Stimulated activated CD4-positive, alpha-beta T cell treated with anti-CD3 and anti-CD28 coated beads, TNF-alpha, amount 100 ng/mL, for 4 hours (primary cell): ENCODE measurements at places on chromosomes 12 and 14.

DNA sequence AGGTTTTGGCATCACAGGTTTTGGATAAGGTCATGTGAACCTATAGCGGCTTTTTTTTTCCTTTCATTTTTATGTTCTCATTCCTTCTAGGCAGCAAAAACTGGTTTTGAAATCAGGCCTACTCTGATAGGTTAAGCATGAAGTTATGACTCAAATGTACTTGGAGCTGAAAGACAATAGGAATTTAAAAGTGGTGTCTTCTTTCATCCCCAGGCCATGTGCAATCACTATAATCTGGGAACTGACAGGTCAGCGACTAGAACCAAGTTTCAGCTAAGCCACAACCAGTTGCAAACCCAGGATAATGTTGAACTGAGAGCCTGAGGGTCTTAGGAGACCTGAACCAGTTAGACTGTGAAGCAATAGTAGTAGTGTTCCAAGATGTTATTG lies 74.3 kb downstream of the ANO6 start:
- DNase-seq = no peak

GRCh38 chr12:11762723-11763326 lies 113.4 kb downstream of the ETV6 start:
- DNase-seq = no peak

DNA sequence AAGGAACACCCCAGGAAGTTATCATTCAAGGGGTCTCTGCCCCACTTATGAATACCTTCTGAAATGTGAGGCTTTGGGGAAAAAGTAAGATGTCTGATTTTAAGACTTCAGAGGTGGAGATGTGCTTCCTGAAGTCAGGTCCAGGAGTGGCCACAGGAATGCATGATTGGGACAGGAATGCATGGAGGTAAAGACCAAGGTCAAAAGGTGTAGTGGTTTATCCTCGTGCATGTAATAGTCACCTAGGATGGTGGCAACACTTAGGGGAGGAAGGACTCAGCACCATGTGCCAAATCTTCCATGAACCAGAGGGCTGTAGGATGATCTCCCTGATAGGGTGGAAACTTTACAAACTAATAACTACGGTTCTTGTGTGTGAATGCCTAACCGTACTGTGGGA lies 217.3 kb downstream of the C12orf75 start:
- no peak for DNase-seq

- DNase-seq = no peak
These were observed 38.5 kb upstream of the CRACR2A start for GRCh38 chr12:3791256-3791874.

GRCh38 chr12:45089411-45090075 lies 38.6 kb upstream of the DBX2 start:
- DNase-seq = no peak

- no peak for DNase-seq
These were observed 2.4 kb upstream of the CFAP54 start for GRCh38 chr12:96486751-96487613.

DNA sequence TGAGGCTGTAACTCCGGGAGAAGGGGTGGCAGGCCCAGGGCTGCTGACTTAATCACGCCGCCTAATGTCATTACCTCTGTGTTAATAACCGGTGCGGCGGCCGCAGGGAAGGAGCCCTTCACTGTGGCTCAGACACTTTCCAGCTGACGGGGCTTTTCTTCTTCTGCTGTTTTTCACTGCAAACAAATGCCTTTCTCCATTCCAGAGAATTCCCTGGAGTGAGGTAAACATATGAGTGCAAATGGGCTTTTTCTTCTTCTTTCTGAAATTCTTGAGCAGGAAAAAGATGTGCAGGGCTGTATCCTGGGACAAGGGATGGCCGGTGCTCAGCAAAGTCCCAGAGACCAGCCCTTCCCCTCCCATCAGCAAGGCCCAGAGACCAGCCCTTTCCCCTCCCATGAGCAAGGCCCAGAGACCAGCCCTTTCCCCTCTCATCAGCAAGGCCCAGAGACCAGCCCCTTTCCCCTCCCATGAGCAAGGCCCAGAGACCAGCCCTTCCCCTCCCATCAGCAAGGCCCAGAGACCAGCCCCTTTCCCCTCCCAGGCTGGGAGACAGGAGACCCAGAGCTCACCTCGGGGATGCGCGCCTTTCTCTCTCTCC lies 33.4 kb upstream of the FAM181A start:
- no peak for DNase-seq
